ENCODE measurements at places on chromosomes 11 and 22.
A peak's percentile ranks its signal among the peaks of the same experiment; 100 is the strongest.

DNA sequence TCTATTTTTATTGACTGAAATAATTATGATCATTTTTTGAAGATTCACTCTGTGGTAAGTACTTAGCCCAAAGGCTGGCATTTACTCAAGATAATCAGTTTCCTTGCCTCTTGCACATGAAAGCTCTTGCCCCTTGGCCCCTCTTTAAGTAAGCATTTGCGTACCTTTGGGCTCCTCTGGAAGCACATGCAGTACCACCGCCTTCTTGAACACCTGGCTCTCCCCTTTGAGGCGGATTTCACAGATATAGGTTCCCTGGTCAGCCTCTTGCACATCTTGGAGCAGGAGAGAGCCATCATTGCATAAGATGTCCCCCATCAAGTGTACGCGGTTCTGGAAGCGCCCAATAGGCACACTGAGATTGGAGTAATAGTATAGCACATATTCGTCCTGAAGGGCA, 14.5 kb downstream of the JAML start:
- DNase-seq, result no peak
- peak overlapping the region; percentile 100 for H3K27ac ChIP-seq
- H3K27me3 ChIP-seq, result no peaks in the 10 kb centered on the region
- H3K4me3 ChIP-seq, result peak overlapping the region; percentile 3
- peaks cover 82% of the 10 kb centered on the region for H3K36me3 ChIP-seq
- peaks cover 89% of the 10 kb centered on the region for H3K4me1 ChIP-seq

- H3K27me3 ChIP-seq, result peaks cover 5% of the 10 kb centered on the region
- no peak for DNase-seq
- H3K4me1 ChIP-seq, result no peaks in the 10 kb centered on the region
- H3K4me3 ChIP-seq, result no peak overlapping the region
- no peak overlapping the region for H3K27ac ChIP-seq
Observed at GRCh38 chr11:10373929-10374328, 69.1 kb downstream of the ADM start.

GRCh38 chr11:2675540-2675939, 24.3 kb downstream of the KCNQ1OT1 start:
- no peak for DNase-seq
- no peak overlapping the region for H3K27ac ChIP-seq
- no peaks in the 10 kb centered on the region for H3K4me1 ChIP-seq
- H3K36me3 ChIP-seq, result no peaks in the 10 kb centered on the region

- H3K4me1 ChIP-seq, result peaks cover 4% of the 10 kb centered on the region
- peak overlapping the region; percentile 28 for H3K27ac ChIP-seq
Observed at GRCh38 chr11:8832571-8833260, 78.3 kb upstream of the AKIP1 start.

GRCh38 chr22:48238966-48239365, 1476.5 kb downstream of the TBC1D22A start:
- no peaks in the 10 kb centered on the region for H3K36me3 ChIP-seq
- no peaks in the 10 kb centered on the region for H3K27me3 ChIP-seq
- peaks cover 4% of the 10 kb centered on the region for H3K4me1 ChIP-seq
- DNase-seq, result no peak

DNA sequence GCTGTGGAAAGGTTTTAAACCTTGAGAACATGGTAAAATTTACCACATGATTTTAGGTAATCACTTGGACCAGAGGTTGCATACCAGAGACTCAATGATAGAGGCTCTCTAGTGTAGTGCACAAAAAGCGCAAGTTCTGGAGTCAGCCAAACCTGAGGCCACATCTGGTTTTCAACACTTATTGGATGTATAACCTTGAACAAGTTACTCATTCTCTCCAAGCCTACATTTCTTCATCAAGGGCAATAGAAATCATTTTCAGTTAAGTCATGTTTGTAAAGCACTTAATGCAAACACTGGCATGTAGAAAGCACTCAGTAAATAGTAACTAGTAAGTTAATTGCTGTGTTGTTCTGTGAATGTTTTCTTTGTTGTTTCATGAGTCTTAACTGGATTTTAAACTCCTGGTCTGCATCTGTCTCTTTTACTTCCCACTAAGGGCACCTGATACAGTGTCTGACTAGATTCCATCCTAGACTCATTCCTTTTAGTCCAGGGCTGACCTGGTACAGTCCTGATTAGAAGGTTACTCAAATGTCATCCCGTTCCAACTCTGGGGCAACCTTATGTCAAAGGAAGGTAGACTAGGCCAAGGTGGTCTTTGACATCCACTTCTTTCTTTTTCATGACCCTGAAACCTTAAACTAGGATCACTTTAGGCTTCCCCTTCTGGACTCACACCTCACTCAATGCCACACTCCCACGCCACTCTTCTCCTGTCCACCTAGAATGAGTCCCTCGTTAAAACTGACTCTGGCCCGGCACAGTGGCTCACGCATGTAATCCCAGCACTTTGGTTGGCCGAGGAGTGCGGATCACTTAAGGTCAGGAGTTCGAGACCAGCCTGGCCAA, 34.5 kb upstream of the EED start:
- H3K36me3 ChIP-seq, result peaks cover 12% of the 10 kb centered on the region
- H3K4me3 ChIP-seq, result no peak overlapping the region
- no peak for DNase-seq
- no peak overlapping the region for H3K27ac ChIP-seq
- no peaks in the 10 kb centered on the region for H3K27me3 ChIP-seq

- no peak overlapping the region for H3K27ac ChIP-seq
- peaks cover 54% of the 10 kb centered on the region for H3K36me3 ChIP-seq
- H3K27me3 ChIP-seq, result no peaks in the 10 kb centered on the region
- H3K4me3 ChIP-seq, result no peak overlapping the region
Observed at GRCh38 chr11:60919320-60919719, 4.9 kb upstream of the TMEM132A start.

DNA sequence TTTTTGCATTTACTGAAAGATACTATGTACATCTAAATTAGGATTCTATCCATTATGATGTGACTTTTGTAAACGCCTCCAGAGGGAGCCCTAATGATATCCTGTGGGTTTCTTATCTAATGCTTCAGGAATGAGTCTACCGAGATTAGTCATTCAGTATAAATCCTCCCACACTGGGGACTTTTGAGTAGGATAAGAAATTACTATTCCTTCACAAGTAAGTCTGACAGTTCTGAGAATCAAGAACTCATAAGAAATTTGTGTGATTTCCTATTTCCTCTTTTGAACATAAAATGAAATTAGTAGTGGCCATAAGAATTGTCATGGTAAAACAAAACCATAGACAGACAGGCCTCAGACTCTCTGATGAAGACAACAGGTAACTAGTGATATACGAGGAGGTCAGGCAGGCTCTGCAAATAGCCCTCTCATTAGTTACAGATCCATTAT, 10.0 kb upstream of the OR5M1 start:
- DNase-seq, result peak; percentile 3
- no peak overlapping the region for H3K4me3 ChIP-seq
- no peaks in the 10 kb centered on the region for H3K4me1 ChIP-seq
- no peaks in the 10 kb centered on the region for H3K36me3 ChIP-seq
- no peak overlapping the region for H3K27ac ChIP-seq
- H3K27me3 ChIP-seq, result no peaks in the 10 kb centered on the region

DNA sequence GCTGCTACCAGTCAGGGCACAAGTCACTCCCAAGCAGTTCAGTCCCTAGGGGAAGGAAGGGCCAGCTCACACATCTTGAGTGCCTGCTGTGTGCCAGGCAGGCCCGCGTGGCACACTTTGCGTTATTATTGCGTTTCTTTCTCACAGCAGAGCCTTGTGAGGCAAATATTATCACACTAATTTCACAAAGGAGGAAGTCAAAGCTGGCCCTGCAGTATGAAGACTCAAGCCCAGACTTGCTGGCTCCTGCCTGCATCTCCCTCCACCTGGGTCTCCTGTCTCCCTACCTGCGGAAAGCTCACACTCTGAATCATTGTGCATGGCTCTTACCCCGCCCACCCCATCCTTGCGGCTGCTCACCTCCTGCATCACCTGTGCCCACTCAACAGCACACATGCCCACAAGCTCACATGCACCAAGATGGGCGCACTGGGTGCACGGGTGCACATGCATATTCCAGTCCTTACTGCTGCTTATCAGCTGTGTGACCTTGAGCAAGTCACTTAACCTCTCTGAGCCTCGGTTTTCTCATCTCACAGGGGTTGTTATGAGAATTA, 31.7 kb upstream of the P2RY2 start:
- no peak overlapping the region for H3K27ac ChIP-seq
- H3K36me3 ChIP-seq, result no peaks in the 10 kb centered on the region
- peaks cover 7% of the 10 kb centered on the region for H3K27me3 ChIP-seq
- DNase-seq, result no peak
- no peak overlapping the region for H3K4me3 ChIP-seq
- peaks cover 3% of the 10 kb centered on the region for H3K4me1 ChIP-seq

DNA sequence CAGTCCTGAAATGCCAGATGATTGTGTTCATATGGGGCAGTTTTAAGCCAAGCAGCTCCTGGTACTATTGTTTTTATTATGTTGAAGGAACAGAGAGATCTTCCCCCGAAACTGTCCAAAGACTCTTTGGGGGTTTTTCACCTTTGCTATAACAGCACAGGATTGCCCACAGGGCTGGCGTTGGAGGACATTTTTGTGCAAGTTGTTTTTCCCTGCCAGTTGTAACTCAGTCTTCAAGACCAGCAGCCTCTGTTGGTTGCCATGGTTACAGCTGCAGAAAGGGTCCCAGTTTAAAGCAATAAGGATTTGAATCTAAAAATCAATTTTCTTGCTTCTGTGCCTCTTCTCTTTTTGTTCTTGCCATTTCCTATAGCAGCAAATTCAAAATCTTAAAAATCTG, 45.4 kb upstream of the YWHAH start:
- H3K4me3 ChIP-seq, result no peak overlapping the region
- no peak for DNase-seq
- no peak overlapping the region for H3K27ac ChIP-seq
- no peaks in the 10 kb centered on the region for H3K27me3 ChIP-seq
- H3K36me3 ChIP-seq, result peaks cover 5% of the 10 kb centered on the region

DNA sequence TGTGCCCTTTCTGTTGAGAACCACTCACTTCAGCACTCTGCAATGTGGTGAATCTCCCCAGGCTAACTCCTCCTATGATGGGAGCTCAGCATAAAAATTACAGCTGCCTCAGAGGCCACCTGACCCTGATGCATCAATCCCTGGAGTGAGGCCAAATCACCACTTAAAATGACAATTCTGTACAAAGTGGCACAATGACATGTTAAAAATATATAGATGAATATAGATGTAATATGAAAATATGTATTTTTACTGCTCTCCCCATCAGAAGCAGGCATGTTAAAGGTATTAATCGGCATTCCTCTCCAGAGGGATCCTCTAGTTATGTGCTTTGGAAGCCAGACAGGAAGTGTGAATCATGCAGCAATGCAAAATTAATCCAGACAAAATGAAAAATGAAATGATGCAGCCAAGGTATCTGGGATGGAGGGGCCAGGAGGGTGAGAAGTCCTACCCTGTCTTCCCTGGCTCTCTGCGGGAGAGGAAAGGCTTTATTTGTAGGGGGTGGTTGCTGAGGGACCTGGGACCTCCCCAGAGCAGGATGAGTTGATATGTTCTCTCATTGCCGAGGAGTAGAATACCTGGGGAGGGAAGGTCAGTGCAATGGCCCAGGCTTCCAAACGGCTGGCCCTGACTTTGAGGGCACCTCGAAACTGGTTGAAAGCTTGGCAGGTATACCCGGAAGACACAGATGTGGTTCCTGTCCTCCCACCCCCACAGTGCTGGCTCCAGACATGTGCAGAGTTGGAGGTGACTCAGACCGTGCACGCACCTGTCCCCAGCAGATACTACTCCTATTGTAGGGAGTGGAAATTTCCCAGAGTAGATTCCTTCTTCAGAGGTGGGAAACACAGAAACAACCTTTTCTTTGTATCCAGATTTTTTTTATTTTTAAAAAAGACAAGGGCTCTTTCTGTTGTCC, 347.9 kb upstream of the NCAM1 start:
- no peak for DNase-seq
- no peaks in the 10 kb centered on the region for H3K4me1 ChIP-seq
- H3K36me3 ChIP-seq, result no peaks in the 10 kb centered on the region
- peaks cover 5% of the 10 kb centered on the region for H3K27me3 ChIP-seq

DNA sequence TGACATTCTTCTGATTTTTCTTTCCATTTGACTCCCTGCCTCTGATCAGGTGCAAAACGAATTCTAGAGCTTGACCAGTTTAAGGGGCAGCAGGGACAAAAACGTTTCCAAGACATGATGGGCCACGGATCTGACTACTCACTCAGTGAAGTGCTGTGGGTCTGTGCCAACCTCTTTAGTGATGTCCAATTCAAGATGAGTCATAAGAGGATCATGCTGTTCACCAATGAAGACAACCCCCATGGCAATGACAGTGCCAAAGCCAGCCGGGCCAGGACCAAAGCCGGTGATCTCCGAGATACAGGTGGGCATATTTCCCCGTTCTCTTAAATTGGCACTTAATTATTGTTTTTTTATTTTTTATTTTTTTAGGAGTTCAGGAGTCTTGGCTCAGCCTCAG, 15.4 kb downstream of the XRCC6 start:
- H3K27me3 ChIP-seq, result no peaks in the 10 kb centered on the region
- H3K36me3 ChIP-seq, result peaks cover 61% of the 10 kb centered on the region
- DNase-seq, result no peak
- peaks cover 5% of the 10 kb centered on the region for H3K4me1 ChIP-seq

DNA sequence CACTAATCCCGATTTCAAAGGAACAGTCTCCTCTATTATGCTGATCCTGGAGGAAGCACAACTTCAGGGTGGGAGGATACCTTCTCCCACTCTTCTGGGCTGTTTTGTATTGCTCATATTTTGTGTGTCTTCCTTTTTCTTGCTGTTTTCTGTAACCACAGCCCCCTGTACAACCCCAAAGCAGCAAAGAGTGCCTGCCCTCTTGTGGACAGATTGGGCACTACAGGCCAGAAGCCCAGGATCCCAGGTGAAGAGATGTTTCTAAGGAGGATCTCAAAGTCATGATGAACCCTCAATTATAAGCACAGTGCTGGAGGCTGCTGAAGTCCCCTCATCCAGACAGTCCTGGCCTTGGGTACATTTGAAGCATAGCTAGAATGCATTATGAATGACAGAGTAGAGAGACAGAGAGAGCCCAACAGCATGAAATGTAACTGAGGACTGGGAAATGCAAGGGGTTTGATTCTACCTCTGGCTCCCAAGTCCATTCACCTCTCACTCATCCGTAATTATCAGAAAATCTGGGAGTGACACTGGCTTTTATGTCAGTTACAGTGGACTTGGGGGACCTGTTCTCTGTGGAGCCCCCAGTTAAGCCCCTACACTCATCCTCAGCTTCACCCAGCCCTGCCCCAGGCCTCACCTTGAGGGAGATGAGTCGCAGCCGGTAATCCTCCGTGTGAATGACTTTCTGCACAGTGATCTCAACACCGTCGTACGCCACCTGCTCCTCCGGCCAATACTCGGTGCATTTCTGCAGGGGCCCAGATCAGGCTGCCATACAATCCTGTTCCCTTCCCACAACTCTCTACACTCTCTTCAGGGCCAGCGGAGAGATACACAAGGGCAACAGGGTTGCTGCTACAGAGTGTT, 6.2 kb upstream of the IGSF22 start:
- peaks cover 5% of the 10 kb centered on the region for H3K4me1 ChIP-seq
- no peak overlapping the region for H3K27ac ChIP-seq
- H3K36me3 ChIP-seq, result no peaks in the 10 kb centered on the region
- H3K4me3 ChIP-seq, result no peak overlapping the region
- H3K27me3 ChIP-seq, result no peaks in the 10 kb centered on the region
- DNase-seq, result peak; percentile 82

- DNase-seq, result peak; percentile 90
- peaks cover 4% of the 10 kb centered on the region for H3K4me1 ChIP-seq
- H3K27me3 ChIP-seq, result peaks cover 4% of the 10 kb centered on the region
Observed at GRCh38 chr11:66388780-66389386, 17.3 kb upstream of the SLC29A2 start.

All from activated CD8-positive, alpha-beta T cell treated with anti-CD3 and anti-CD28 coated beads for 36 hours (primary cell).